ENCODE measurements at places on chromosomes 7 and 10.

DNA sequence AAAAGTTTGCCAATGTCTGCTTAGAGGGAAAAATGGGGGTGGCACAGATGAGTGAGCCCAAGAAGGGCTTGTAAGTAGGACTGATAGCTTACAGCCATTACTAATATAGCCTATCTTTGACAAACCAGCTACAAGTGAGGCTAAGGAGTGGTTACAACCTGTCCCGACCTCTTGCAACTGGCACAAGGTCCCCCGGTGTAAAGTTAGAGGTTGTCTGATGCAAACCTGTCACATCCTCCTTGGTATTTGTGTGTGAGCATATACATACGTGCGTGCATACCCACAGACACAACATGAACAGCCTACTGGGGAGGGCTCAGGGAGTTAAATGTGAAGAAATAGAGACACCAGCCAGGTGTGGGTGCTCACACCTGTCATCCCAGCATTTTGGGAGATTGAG lies 14.6 kb downstream of the ADAP1 start:
- no peak for DNase-seq

- DNase-seq = no peak
Measured at GRCh38 chr7:147096629-147097028, 980.0 kb downstream of the CNTNAP2 start.

GRCh38 chr10:102753718-102754117 lies 10.0 kb downstream of the WBP1L start:
- DNase-seq = no peak

GRCh38 chr10:33330543-33331378 lies 3.7 kb downstream of the NRP1 start:
- peak; percentile 77 for DNase-seq

DNA sequence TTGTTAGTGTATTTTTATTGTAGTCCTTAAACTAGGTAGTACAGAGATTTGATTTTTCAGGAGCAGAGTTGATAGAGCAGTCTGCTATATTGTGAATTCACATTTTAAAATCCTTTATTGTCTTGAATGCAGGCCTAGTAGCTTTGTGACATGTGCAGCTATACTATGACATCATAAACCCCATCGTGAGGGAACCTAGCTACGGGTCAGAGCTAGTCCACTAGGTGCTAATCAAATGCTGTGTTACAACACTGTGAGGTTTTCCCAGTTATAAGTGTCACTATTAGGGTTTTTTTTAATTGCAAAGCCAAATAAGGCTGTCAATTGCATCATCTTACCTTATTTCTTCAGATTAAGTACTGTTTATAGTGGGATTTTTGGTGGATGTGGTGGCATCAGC lies 40.7 kb downstream of the CREM start:
- DNase-seq = no peak

- no peak for DNase-seq
Measured at GRCh38 chr10:24570658-24571426, 152.8 kb downstream of the ARHGAP21 start.

DNA sequence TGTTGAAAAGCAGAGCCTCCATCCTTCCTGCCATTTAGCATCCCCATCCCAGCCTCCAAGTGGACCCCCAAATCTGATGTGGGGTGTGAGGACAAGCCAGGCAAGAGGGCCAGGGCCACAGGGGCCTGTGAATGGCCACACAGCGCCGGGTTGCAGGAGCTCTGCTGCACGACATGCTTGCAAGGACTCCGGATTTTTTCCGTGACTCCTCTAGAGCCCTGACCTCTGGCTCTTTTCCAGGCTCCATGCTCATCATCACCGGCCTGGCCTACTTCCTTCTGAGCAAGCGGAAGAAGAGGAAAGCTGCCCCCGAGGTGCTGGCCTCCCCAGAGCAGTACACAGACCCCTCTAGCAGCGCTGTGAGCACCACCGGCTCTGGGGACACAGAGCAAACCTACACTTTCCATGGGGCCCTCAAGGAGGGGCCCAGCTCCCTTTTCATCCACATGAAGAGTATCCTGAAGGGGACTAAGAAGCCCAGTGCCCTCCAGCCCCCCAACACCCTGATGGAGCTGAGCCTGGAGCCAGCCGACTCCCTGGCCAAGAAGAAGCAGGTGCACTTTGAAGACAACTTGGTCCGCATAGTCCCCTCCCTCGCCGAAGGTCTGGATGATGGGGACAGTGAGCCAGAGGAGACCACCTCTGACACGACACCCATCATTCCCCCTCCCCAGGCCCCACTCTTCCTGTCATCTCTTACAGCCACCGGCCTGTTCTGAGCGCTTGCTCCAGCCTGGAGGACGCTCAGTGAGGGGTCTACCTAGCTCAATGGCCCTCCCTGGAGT lies 23.5 kb downstream of the TMEM72 start:
- DNase-seq = no peak

- no peak for DNase-seq
Measured at GRCh38 chr7:158847451-158847866, 8.9 kb upstream of the DYNC2I1 start.

DNA sequence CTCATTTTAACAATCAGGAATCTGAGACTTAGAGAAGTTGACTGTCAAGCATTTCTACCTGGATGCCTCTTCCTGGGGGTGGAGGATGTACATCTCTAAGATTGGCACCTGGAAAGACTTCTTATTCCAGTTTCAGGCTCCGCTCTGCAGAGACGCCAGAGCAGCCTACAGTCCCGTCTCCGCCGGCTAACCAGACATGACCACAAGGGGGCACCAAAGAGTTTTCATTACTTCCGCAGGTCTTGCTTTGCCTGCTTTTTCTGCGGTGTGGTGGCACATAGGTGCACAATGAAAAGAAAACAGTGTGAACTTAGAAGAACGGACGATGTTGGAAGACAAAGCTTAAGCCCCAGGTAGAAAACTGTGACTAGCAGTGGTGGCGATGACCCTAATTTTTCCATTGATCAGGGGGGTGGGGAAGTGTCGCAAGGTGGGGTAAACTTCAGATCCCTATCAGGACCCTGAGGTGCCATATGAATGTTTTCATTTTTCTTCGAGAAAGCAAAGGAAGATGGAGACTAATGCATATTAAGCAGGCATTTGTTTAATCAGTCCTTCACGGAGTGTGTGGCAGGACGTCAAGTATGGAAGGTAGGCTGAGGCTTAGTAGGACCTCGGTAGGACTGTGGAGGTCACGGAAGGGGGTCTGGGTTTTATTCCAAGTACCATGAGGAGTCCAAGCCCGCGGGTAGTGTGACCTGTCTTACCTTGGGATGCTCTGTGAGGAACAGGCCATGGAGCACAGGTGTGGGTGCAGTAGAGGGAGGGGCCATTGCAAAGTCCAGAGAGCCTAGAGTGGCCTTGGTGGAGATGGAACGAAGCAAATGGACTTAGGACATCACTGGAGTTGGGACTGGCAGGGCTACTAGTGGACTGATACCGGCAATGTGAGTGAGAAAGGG lies 60.1 kb upstream of the SORCS3 start:
- DNase-seq = peak; percentile 63

GRCh38 chr7:117152213-117153007 lies 170.4 kb downstream of the WNT2 start:
- no peak for DNase-seq
